ENCODE measurements at places on chromosomes 11 and 22. TPM values are rescaled to one million over a fixed set of nuclear protein-coding genes. Genes with fewer than 3 reads are reported as not detected.

GRCh38 chr11:36073411-36074203, 129.7 kb downstream of the LDLRAD3 start:
- DNase-seq, result peak; percentile 32

GRCh38 chr11:128343135-128343514, 244.2 kb downstream of the ETS1 start:
- no peak for DNase-seq

DNA sequence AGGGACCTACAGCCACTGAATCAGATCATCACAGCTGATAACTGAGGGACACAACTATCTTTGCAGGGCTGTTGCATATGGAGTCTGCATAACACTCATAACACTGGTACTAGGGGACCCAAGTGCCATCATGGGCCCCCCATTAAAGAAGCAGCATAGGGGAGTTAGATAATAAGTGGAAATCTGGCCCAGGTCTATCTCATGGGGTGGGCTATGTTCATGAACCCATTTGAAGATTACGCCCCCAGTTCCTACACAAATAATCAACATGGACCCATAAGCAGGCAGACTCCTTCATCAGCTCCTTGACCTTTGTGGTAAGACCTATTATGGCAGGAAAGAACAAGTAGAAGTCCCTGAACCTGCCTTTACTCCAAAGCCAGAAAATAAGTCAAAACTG, 48.8 kb downstream of the ASCL2 start:
- DNase-seq, result no peak

GRCh38 chr11:73186294-73186850, 31.7 kb upstream of the P2RY2 start:
- no peak for DNase-seq

DNA sequence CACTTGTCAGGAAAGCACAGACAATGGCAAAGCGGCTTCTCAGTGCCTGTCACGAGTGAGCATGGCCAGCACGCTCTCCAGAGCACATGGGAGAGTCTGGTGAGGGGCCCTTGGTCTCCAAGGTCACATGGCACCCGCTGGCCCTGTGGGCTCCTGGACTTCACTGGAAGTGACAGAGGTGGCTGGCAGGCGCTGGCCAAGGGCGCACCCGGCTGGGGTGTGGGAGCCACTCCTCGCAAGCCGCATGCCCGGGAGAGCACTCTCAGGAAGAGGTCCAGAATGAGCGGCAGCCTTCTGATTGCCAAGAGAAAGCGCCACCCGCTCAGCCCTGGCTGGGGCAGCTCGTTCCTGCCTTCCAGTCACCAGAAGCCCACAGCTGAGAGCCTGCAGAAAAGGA, 17.1 kb upstream of the MOB2 start:
- DNase-seq, result peak; percentile 53

DNA sequence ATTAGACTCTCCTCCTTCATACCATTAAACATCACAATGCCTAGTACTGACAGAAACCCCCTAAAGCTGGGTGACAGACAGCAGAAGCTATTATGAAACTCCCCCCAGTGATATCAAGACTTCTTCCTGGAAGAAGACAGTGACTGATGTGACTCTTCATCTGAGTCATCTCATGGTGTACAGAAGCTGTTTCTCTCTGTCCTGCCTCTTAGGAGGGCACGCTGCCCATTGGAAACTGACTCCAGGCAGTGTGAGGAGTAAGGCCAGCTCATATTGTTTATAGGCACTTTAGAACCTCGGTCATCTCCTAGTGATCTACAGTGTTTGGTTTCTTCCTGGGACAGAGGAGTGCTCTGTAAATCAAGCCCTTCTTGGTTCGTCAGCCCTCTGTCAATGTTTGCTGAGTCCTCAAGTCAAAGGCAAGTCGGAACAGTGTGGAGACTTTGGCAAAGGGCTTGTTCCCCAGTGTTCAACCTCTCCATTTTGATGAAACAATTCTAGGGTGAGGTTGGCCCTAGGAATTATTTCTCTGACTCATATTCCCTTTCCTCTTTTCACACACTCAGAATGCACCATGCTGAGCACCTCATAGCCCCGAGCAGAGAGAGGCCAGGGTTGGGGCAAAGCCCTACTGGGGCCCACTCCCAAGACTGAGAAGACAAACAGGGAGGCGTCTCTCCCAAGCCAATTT, 172.5 kb upstream of the TMEM45B start:
- peak; percentile 61 for DNase-seq

- DNase-seq, result no peak
Measured at GRCh38 chr11:67601098-67601497, 5.6 kb upstream of the NDUFV1 start.

DNA sequence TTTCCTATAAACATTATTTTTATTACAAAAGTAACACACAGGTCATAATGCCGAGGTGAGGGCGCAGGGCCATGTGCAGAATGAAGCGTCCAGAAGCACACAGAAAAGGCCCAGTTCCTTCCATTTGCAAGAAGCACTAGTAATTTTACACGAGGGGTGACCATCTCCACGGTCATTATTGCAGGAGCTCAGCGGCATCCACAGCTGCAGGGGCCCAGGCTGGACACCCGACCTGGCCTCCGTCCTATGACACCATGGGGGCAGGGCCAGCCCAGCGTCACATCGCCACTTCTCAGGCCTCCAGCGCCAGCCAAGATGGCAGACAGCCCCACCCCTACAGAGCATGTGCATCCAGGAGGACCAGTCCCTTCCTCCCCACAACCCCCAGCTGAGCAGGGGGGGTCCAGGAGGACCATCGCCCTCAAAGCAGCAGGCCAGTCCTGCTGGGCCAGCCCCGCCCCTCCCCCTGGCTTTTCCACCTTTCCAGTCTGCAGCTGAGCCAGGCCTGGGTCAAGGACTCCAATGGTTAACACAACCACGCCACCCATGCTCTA, 3.5 kb downstream of the IGF2 start:
- DNase-seq, result peak; percentile 71

- DNase-seq, result peak; percentile 24
Measured at GRCh38 chr11:64694026-64694755, 28.8 kb downstream of the NRXN2 start.

DNA sequence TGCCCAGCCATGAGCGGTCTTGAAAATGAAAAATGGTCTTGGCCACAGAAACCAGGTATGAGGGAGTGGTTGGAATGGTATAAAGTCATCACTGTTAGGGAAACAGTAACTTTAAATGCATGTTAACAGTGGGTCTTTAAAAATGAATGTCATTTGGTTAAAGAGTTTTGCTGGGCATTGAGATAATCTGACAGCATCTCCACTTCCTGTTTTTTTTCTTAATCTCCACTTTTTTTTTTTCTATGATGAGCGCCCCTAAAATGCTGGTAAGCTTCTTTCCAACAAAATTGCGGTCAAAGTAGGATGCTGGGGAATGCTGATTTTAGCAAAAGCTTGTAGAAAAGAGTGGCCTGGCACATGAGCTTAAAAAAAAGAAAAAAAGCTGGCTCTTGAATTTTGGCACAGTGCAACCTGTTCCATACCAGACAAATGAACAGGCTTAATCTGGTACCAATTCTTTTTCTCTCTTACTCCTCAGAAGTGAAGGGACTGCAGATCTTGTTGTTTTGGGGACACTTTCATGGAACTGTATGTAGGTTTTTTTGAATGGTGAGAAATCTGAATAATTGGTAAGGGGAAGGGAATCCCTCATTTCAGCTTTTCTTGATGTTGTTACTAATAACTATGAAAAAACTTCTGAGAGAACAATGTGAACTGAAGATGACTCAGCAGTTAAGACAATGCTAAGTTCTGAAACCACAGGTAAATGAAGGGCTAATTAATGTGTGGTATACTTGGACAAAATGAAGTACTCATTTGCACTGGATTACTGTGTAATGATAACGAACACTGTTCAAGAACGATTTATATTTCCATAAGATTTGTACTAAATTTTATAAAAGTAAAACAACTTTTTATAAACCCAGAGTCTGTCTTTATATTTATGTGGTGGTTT, 3.1 kb upstream of the ARHGEF12 start:
- no peak for DNase-seq

DNA sequence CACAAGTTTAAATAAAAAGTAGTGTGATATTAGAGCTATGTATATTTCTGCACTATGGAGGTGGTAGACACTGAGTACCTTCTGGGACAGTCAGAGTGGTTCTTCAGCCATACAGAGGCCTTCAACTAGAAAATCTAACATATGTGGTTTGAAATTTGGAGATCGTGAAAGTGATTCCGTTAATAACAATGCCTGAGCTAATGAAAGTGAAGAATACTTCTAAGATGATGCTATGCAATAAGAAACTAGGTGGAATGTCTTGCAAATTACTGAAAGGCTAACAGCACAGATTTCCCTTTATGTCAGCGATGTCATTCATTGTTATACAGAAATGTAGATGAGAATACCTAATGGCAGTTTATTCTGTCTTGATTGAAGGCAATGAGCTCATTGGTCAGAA, 1984.7 kb upstream of the RAG2 start:
- no peak for DNase-seq

- DNase-seq, result no peak
Measured at GRCh38 chr11:110830344-110830743, 118.1 kb upstream of the ARHGAP20 start.

DNA sequence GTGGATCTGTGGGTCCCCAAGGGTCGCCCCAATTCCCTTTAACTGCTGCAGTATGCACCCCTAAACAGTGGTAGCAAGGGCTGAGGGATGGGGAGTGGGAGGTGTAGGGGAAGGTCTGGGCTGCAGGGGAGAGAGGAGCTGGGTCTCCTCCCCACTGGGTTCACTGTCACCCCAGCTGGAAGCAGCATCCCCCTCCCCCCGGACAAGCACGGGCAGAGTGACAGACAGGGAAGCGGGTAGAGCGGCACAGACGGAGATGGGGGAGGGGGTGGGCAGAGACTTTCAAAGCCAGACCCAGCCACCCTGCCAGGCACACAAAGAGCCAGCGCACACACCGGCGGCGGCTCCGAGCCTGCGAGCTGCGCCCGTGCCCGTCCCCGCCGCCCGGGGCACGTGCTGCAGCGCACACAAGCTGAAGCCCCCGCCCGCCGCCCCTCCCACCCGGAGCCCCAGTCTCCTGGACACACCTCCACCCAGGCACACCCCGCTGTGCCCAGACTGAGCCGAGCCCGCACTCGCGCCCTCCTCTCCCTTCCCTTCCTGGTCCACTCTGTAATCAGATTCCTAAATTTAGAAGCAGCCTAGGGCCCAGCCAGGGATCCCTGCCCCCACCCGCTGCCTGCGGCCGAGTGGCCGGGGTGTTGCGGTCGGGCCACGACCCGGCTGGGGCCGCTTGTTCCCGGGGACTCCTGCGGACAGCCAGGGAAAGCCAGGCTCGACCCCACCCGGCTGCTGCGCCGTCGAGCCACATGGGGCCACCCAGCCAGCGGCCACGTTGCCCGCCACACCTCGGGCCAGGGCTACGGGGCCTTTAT, 935 bp upstream of the RCOR2 start:
- DNase-seq, result peak; percentile 28

DNA sequence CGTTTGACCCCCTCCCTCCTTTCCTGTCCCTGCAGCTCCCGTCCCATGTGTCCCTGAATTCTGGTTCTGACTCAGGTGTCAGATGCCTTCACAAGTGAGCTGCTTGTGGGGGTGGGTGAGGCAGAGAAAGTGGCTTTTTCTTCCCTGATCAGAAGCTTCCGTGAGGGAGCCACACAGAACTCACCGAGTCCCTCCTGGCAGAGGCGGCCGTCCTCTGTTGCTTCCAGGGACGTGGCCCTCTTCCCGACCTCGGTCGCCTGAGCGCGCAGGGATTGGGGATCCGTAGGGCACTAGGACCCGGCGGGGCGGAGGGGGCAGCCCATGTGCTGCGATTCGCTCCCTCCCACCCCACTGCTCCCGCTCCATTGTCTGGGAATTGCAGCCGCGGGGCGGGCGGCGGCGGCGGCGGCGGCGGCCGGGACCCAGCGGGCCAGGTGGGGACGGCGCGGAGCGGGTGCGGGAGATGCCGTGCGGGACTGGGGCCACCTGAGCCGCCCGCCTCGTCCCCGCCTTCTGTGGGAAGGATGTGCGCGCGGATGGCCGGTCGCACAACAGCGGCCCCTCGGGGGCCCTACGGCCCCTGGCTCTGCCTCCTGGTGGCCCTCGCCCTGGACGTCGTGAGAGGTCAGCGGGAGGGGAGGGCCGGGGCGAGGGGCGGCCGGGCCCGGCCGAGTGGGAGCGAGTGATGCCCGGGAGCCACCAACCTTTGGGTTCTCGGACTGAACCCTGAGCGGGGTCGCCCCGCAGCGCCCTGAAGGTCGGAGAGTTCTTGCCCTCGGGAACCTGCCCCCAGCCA, at the start of gene TMEM132A:
Gene TMEM132A (plus strand): TSS at position 351 of the 796 bp plus-strand sequence. CDS start 174 bp downstream, at position 525.
- peak; percentile 91 for DNase-seq

- DNase-seq, result peak; percentile 41
Measured at GRCh38 chr11:116641561-116642045, 131.2 kb downstream of the BUD13 start.

DNA sequence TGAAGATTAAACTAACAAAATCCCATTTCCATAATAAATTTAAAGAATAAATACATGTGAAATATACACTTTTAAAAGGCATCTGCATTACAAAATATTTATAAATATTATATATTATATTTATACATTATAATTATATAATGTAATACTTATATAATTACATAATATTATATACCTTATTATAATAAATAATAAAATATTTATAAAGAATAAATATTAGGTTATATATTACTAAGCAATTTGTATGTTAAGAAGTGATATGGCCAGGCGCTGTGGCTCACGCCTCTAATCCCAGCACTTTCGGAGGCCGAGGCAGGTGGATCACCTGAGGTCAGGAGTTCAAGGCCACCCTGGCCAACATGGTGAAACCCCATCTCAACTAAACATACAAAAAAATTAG, 97.8 kb downstream of the CADM1 start:
- DNase-seq, result no peak

- DNase-seq, result no peak
Measured at GRCh38 chr22:44625421-44625760, 76.6 kb upstream of the PRR5 start.

RRP8 gene
- 22.0 TPM for total RNA-seq

DUSP8 gene
- 10.9 TPM for total RNA-seq

IRAG1 gene
- 16.3 TPM for total RNA-seq

OR4D5 gene
- not detected for total RNA-seq

PGA4 gene
- total RNA-seq, result 0.14 TPM

SERPIND1 gene
- total RNA-seq, result 2.6 TPM

TMPRSS5 gene
- total RNA-seq, result 0.61 TPM

JAM3 gene
- 21.6 TPM for total RNA-seq

AMOTL1 gene
- 52.4 TPM for total RNA-seq

SERPING1 gene
- 359 TPM for total RNA-seq

All from upper lobe of left lung (tissue), 6 donors.